Dorsolateral prefrontal cortex (tissue), 122 donors: ENCODE measurements at places on chromosomes 16 and 17.

GRCh38 chr16:51880776-51881175, 666.2 kb downstream of the TOX3 start:
- DNase-seq, result no peak

DNA sequence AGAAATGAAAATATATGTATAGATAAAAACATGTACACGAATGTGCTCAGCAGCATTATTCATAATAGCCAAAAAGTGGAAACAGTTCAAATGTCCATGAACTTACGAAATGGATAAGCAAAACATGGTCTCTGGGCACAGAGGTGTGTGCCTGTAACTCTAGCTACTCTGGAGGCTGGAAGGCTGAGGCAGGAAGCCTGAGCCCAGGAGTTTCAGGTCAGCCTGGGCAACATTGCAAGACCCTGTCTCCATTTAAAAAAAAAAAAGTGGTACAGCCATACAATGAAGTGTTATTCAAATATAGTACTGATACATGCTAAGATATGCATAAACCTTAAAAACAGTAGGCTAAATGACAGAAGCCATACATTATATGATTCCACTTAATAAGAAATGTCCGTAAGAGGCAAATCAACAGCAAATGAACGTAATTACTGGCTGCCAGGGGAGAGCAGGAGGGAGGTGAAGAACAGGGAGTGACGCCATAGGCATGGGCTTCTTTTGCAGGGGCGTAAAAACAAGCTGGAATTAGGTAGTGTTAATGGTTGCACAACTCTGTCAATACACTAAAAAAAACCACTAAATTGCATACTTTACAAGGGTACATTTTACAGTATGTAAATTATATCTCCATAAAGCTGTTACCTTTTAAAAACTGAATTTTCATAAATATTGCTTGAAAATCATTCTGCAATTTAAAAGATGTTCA, 87.2 kb upstream of the PLEKHM1 start:
- no peak for DNase-seq

DNA sequence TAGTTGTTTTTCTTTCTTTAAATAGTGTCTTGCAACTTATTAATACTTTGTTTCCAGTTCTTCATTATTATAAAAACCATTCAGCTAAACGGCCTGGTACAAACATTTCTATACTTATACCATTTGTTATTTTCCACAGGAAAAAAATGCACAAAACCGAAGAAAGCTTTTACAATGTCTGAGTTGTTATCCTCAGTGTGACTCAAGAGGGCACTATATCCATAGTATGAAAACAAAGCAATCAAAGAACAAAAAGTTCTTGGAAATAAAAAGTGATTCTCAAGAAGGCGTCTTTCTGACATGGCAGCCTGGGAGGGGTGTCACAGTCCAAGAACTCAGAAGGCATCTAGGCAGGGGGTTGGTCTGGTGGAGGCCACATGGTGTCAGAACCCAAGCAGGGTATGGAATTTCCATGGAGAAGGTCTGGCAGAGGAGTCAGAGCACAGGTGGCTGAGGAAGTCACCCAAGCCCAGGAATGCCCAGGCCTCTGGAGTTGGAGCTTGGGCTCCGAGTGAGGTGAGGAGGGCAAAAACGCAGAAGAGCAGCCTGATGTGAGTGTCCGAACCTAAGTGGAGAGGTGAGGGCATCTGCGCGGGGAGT, 70.9 kb upstream of the ATP2A3 start:
- DNase-seq, result no peak

DNA sequence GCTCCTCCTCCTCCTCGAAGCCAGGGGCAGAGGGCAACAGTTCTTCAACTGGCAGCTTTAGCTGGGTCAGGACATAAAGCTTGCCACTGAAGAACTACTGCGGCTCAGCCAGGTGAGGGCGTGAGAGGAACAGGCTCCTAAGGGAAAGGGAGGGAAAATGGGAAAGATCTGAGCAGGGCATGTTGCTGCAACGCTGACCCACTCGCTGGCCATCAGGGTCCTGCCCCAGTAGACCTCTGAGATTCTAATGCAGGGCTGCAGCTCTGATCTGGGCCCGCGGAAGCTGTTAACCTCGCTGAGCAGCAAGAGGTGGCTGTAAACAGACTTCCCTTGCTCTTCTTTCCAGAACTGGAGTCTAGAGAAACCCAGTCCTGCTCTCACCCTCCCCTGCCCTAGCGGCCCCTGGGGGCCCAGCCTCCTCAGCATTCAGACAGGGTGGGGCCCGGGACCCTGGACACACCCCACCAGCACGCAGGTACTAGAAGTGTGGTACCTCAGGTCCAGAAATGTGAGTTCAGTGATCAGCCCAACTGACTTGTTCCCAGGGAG, 3.8 kb upstream of the TLCD2 start:
- no peak for DNase-seq

GRCh38 chr17:75976175-75976848, 2.7 kb downstream of the ACOX1 start:
- DNase-seq, result no peak

- DNase-seq, result no peak
Measured at GRCh38 chr16:65278874-65279273, 157.0 kb upstream of the CDH11 start.

- DNase-seq, result no peak
Measured at GRCh38 chr17:2406271-2406902, 5.5 kb upstream of the MNT start.

GRCh38 chr17:30969989-30970830, 629 bp upstream of the RNF135 start:
- no peak for DNase-seq

DNA sequence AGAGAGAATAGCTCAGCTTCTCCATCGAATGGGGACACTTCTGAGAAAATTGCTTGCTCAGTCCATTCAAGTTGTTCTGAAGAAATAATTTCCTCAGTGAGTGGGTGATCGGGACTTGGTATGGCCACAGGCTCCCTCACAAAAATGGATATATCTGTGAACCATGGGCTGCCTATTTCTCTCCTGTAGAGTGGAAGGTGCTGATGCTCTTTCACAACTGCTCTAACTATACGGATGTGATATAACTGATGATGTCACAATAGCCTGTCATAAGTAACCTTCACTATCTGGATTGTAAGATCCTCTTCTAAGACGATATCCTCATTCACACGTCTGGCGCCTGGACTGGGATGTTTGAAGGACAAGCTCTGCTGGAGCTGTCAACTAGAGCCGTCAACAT, 4.7 kb upstream of the CCL18 start:
- DNase-seq, result no peak

DNA sequence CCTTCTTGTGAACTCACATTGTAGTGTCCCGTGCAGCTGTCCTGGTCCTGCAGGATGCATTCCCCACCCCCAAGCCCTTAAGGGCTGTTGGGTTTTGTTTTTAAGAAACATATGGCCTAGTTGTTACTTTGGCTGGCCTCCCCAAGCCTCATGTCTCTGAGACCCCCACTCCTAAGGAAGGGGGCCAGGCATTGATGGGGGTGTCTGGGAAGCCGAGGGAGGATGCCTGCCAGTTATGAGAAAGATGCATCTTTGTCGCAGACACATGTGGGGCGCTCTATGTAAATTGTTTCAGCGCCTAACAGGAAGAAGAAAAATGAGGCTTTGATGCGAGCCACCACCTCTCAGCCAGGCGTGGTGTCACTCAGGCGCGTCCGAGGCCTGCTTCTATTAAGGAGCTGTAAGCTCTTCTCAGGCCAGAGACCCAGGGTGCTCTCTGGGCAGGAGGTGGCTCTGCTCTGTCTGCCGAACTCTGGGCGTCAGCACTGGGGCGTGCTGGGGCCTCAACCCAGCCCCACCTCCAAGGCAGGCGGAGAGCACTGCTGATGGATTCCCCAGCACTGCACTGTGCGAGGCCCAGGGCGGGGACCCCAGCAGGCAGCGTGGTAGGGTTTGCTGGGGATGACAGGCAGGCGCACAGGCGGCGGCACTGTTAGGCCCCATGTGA, 70.6 kb downstream of the SREBF1 start:
- DNase-seq, result no peak

DNA sequence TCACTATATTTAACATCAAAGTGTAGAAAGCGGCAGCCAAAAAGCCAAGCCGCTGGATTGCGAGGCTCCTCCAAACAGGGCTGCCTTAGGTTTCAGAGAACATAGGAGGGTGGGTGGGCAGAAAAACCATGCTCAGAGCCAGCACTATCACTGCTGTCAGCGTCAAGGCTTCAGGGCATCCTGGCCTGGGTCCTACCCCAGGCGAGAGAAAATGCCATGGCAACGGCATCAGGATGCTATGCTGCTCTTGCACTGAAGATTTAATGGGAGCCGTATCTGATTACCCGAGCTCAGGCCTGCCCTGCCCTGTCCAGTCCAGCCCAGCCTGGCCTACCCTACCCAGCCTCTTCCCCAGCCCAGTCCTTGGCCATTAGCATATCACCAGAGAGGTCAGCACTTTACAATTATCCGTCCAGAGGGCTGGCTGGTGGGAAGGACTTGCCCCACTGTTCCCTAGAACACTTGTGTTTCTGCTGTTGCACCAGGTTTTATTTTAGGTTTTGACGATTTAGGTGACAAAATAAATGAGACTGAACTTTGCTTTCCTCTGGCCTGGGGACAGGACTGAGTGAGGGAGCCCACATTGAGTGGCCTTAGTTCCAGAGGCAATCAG, 61.1 kb downstream of the TOM1L2 start:
- DNase-seq, result peak; percentile 65

DNA sequence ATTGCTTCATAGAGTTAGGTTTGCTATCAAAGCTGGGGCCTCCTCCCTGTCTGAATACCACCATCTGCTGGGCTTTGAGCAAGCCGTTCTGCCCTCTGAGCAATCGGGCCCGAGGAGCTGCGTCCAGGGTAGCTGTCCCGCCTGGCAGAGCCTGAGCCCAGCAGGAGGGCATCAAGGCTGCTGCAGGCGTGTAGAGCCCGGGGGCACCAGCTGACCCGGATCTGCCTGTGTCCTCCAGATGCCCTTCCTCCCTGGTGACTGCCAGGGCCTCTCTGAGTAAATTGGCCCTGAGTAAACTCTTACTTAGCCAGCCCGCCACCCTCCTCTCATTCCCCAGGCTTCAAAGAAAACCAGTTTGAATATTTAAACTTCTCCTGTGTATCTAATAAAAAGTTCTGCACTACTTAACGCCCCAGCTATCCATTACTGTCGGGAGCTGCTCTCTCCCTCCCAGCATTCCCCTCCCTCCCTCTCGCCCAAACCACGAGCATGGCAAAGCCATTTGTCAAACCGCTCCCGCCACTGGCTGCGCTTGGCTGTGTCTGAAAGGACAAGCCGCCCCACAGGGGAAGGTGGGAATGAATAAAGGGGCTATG, 16.4 kb downstream of the CDK5RAP3 start:
- DNase-seq, result no peak

DNA sequence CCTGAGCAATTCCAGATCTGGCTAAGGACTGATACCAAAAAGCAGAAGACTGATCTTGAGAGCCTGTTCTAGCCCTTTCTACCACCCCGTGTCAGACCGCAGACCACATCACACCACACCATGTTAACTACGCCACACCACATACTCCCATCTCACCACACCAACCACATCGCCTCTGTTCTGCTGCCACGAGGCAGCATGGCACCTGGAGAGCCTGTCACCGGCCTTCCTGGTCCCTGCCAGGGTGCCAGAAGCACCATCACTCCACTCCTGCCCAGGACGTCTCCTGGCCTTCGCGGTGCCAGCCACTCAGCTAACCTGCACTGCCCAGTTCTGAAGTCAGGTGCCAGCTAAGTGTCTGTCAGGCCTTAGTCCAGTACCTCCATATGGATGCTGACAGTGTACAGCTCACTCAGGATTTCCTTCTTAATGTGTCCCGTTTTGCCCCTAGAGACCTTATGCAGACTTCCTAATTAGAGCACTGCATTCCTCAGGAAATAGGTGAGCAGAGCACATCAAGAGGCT, 37.2 kb upstream of the BCAR1 start:
- no peak for DNase-seq

- no peak for DNase-seq
Measured at GRCh38 chr17:55462711-55463110, 41.1 kb upstream of the MMD start.

DNA sequence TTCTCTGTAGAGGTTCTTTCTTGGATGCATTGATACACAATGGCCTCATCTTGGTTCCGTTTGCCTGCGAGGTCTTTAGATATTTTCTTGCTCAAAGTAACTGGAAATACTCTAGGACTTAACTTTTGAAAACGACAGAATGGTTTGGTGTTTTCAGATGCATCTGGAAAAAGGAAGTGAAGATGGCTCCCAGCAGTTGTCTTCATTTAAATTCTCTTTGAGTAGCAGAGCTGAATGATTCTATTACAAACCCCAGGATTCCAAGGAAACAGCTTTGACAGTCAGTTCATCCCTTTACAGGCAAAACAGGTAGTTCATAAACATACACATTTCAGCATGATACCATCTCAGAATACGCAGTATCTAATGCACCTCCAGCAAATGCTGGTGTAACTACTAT, 54.8 kb downstream of the PSMD12 start:
- DNase-seq, result no peak

DNA sequence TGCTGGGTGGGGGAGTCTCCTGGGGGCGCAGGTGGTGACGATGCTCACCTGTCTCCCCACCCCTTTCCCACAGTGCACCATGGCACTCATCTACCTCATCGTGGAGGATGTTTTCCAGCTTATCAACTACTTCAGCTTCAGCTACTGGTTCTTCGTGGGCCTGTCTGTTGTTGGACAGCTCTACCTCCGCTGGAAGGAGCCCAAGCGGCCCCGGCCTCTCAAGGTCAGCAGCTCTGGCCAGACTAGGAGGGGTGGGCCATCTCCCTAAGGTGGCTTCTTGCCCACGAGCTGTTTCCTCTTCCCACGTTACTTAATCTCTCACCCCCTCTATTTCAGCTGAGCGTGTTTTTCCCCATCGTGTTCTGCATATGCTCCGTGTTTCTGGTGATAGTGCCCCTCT, 14.5 kb downstream of the SLC7A6OS start:
- no peak for DNase-seq

- peak; percentile 28 for DNase-seq
Measured at GRCh38 chr17:62627904-62628633, 599 bp downstream of the MRC2 start.

DNA sequence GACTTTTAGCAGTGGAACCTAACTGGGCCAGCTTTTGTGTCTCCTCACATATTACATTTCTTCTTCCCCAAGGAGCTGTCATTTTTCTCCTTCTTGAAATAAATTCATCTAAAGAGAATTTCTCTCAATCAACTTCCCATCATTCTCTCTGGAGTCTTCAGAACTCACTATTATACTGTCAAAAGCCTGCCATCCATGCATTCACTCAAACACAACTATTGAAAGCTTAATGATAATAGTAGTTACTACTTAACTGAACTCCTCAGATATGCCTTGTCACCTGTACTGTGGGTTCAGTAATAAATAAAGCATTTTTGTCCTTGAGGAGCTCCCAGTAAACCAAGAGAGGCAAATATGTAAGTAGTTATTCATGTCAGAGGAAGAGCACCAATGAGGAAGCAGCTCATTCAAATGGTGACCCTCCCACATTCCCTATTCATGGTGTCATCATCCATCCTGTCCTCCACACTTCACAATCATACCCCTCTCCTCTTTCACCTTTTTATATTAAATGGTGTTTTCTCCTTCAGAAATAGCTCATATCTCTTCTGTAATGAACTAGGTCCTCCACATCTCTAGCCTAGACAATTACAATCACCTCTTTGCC, 162.6 kb downstream of the CA10 start:
- no peak for DNase-seq
